ENCODE measurements at places on chromosomes 3 and 15. TPM values are rescaled to one million over a fixed set of nuclear protein-coding genes. Genes with fewer than 3 reads are reported as not detected.

Gene REC114
- total RNA-seq = not detected

Gene CCDC13
- total RNA-seq = 0.72 TPM

Gene SMCO1
- total RNA-seq = not detected

Gene OXTR
- 6.2 TPM for total RNA-seq

Gene TRAIP
- total RNA-seq = 2.4 TPM

Gene ROBO2
- 0.36 TPM for total RNA-seq

Gene FGF12
- not detected for total RNA-seq

Gene WDR93
- total RNA-seq = 0.36 TPM

Gene IL20RB
- total RNA-seq = 1.8 TPM

Gene SLC24A5
- not detected for total RNA-seq

Gene RARRES1
- total RNA-seq = 19.5 TPM

Gene RTP3
- not detected for total RNA-seq

Gene FANCD2OS
- not detected for total RNA-seq

Gene SLC22A13
- 0.29 TPM for total RNA-seq

Gene ACOX2
- total RNA-seq = 28.6 TPM

Gene MANF
- total RNA-seq = 37.3 TPM

Gene SCAMP5
- total RNA-seq = 0.88 TPM

Gene SLC12A1
- total RNA-seq = not detected

Gene CD96
- total RNA-seq = under 0.01 TPM

Gene HACL1
- total RNA-seq = 34.7 TPM

Gene SH2D7
- not detected for total RNA-seq
